Fibroblast of skin of left quadriceps (primary cell): ENCODE measurements at places on chromosomes 5 and 9.

- peak; percentile 67 for DNase-seq
These were observed 72.8 kb downstream of the MAPKAP1 start for GRCh38 chr9:125634040-125634717.

DNA sequence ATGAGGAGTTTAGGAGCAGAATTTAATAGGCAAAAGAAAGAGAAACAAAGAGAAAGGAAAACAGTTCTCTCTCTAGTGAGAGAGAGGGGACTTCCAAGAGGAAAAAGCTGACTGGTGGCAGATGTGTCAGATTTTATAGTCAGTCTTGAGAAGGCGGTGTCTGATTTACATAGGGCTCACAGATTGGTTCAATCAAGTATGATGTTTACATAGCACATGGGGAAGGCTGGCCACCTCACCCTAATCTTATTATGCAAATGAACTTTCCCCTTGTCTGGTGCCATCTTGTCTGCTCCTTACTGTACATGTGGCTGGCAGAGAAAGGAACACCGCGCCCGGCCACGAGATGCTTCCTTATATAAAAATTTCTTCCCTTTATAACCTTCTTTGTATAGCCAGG lies 24.7 kb downstream of the UNC13B start:
- no peak for DNase-seq

- no peak for DNase-seq
These were observed at the start of gene PCDH1 for GRCh38 chr5:141878186-141878710. Gene PCDH1 (minus strand): TSS chr5:141878410. CDS start chr5:141878262, 148 bp downstream.

- no peak for DNase-seq
These were observed 131.4 kb downstream of the MCTP1 start for GRCh38 chr5:95153511-95153910.

DNA sequence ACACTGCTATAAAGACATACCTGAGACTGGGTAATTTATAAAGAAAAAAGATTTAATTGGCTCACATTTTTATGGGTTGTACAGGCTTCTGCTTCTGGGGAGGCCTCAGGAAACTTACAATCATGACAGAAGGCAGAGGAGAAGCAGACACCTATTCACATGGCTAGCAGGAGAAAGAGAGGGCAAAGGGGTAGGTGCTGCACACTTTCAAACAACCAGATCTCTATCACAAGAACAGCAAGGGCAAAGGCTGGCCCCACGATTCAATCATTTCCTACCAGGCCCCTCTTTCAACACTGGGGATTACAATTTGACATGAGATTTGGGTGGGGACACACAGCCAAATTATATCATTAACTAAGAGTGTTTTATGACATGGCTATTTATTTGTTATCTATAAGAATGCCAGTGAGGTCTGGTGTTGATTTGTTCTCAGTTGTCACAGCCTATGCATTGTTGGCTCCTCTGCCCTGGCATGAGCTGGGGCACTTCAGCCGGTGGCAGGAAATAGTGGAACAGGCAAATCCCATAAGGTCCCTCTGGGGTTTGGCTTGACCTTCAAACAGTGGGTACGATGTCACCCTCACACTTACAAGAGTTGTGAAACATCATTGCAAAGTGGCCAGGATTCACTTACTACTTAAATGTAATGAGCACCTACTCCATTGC lies 44.1 kb downstream of the SPARC start:
- DNase-seq = no peak

DNA sequence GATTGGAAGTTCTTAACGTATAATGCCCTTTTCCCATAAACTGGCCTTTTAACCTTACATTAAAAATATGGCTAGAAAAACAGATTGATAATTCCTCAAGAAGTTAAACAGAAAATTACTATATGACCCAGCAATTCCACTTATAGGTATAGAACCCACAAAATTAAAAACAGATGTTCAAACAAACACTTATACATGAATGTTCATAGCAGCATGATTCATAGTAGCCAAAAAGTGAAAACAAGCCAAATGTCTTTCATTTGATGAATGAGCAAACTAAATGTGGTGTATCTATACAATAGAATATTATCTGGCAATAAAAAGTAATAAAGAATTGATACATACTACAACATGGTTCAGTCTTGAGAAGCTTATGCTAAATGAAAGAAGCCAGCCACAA lies 35.5 kb downstream of the POU5F2 start:
- DNase-seq = peak; percentile 77

- DNase-seq = no peak
These were observed 83.7 kb upstream of the SLIT3 start for GRCh38 chr5:169384661-169385060.

- no peak for DNase-seq
These were observed 1.6 kb downstream of the NR2F1 start for GRCh38 chr5:93584596-93585040.

GRCh38 chr5:142016556-142016955 lies 3.7 kb upstream of the GNPDA1 start:
- no peak for DNase-seq

DNA sequence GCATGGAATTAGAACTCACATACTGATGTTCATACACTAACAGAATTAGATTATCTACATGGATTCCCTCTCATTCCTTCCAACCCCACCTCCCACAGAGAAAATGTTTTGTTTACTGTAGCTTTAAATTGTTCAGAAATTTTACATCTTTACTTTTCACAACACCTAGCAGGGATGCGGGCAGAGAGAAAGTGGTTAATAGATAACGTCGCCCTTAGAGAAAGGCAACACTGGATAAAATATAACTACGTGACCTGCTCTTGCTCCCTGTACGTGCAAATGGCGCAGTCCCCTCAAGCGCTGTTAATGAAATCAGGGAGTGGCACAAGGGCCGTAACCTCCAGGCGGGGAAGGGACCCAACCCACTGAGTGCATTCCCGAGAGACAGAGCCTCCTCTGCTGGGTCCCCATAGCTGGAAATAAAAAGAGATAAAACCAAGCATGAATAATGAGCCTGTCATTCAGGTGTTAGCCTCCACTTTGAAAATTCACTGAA lies 125.3 kb upstream of the DAPK1 start:
- DNase-seq = no peak
